ENCODE measurements at places on chromosomes 16 and 17.

GRCh38 chr17:79728908-79729471 lies 1.8 kb upstream of the ENPP7 start:
- no peak for DNase-seq

GRCh38 chr16:77943801-77944200 lies 78.5 kb upstream of the CLEC3A start:
- no peak for DNase-seq

DNA sequence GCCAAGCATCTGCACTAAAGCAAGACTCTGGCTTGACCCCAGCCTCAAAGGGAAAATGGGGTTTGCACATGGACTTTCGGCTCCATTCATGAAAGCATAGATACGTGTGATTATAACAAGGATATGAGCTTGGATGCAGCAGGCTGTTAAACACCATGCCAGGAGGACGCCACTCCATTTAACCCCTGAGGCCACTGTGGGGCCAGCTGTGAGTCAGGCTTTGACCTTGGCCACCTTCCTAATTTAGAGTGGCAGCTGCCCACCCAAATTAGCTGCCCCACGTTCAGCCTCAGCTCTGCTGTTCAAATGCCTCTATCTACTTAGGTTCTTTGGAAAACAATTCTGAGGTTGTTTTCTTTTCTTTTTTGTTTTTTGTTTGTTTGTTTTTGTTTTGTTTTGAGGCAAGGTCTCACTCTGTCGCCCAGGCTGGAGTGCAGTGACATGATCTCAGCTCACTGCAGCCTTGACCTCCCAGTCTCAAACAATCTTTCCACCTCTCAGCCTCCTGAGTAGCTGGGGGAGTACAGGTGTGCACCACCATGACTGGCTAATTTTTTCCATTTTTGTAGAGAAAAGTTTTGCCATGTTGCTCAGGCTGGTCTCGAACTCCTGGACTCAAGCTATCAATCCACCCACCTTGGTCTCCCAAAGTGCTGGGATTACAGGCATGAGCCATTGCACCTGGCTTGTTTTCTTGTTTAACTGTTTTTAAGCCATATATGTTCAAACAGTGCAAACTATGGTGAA lies 23.2 kb upstream of the KIFC3 start:
- DNase-seq = no peak

- DNase-seq = no peak
Measured at GRCh38 chr16:57916735-57917438, 54.0 kb downstream of the CNGB1 start.

- no peak for DNase-seq
Measured at GRCh38 chr17:1758807-1759206, 3.1 kb upstream of the SERPINF1 start.

DNA sequence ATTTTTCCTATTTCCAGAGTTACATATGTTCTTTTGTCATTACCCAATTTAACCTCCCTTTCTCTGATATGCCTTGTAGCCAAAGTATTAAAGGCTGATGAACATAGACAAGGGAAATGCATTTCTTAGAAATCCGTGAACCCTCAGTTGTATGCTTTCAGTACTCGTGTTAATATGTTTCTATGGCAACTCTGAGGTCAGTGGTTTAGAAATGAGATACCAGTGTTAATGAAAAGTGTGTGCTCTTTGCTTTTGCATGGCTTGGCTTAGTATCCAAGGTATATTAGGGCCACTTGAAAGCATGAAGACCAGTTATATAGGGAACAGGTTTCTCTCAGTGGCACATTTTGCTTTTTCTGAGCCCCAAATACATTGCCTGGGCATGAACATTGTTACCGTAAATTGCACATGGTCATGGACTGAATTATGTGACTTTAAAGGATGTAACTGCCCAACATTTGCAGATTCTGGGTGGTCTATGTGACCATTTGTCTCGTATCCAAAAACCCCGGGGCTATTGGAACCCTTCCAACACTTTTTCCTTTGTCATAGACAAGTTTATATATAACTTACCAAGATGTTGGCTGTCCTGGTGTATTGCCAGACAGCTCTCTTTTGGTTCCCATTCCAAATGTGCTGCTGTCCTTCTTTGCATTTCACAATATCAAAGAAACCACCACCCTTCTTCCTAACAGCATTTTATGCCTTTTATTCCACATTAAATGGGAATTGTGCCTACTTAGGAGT lies 17.5 kb downstream of the ABHD15 start:
- DNase-seq = no peak

DNA sequence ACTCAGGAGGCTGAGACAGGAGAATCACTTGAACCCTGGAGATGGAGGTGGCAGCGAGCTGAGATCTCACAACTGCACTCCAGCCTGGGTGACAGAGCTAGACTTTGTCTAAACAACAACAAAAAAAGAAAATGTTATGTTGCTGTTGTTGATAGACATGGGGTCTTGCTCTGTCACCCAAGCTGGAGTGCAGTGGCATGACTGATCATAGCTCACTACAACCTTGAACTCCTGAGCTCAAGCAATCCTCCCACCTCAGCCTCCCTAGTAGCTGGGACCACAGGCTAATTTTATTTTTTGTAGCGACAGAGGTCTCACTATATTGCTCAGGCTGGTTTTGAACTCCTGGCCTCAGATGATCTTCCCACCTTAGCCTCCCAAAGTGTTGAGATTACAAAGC lies 20.0 kb downstream of the FBXO47 start:
- no peak for DNase-seq

- DNase-seq = no peak
Measured at GRCh38 chr16:66578651-66579531, at the start of gene CMTM2. TSS of gene CMTM2 (plus strand) at chr16:66579463. CDS start at chr16:66579608, 145 bp downstream.

GRCh38 chr17:75301049-75301448 lies 11.8 kb upstream of the SLC25A19 start:
- DNase-seq = no peak

DNA sequence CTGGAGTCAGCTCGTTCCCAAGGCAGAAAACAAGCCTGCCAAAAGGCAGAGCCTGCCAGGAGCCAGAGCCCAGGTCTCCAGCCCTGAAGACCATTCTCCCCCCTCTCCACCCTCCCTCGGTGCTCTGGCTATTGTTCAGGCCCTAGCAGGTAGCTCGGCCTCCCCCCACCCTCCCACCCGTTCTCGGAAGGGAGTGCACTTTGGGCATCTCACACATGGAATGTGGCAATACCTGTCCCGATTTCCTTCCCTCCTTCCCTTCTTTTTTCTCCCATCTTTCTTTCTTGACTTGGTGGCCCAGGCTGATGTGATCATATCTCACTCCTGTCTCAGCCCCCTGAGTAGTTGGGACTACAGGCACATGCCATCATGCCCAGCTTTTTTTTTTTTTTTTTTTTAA lies 12.4 kb downstream of the CNGB1 start:
- DNase-seq = no peak

DNA sequence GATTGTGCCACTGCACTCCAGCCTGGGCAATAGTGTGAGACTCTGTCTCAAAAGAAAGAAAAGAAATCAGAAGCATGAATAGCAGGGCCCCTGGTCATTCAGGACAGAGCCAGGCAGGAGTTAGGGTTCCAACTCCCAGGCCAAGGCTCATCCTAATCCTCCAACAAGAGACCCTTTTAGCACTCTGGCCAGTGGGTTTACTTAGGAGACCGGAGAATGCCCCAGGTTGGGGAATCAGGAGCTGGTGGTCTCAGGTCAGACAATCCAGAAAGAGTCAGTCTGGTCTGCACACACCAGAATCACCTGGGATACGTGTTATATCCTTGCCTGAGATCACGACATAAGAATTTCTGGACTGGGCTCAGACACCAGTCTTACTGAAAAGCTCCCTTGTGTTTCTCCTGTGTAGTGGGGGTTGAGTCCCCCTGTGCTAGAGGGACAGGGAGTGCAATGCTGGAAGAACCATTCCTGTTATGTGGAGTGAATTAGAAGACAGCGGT lies 48.7 kb downstream of the CCDC42 start:
- no peak for DNase-seq

DNA sequence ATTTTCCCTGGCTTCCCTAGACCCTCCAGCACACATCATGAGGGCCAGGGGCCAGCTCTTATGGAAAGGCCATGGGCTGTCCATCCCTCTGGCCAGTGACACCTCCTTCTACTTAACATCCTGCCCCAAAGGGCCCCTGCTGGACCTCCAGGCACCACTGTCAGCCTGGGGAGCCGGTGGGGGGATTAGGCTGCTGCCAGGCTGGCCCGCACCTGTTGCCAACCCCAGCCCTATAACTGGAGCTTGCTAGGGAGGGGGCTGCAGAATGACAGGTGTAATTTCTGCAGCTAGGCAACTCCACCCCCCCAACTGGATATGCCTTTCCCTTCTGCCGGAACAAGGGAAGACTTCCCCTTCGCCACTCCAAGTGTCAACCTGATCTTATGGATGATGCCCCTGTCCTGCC lies 12.5 kb downstream of the RARA start:
- no peak for DNase-seq

GRCh38 chr16:77946823-77947222 lies 75.5 kb upstream of the CLEC3A start:
- DNase-seq = no peak

DNA sequence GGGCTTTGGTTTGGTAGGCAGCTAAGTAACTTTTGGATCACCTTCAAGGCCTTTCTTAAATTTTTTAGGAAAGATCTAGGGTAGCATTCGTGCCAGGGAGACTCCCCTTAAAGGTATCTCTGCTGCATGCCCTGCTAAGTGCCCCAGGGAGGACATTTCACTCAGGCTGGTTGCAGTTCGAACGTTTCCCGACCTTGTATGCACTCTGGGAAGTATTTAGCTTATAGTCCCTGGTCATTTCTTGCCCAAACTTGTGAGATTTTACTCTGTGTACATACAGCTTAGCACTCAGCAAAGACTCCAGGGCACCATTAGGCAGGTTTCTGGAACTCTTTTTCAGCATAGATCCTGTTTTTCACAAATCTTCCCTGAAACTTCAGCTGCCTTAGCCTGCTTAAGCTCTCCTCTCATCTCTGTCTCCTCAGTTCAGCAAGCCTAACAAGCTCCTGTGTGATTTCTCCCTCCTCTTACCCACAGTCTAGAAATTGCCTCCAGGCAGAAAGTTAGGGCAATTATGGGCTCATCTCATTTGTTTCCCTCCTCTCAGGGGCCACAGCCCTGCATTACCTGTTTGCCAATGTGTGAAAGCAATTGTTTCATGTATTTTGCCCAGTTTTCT lies 84.6 kb downstream of the MRTFB start:
- DNase-seq = no peak

DNA sequence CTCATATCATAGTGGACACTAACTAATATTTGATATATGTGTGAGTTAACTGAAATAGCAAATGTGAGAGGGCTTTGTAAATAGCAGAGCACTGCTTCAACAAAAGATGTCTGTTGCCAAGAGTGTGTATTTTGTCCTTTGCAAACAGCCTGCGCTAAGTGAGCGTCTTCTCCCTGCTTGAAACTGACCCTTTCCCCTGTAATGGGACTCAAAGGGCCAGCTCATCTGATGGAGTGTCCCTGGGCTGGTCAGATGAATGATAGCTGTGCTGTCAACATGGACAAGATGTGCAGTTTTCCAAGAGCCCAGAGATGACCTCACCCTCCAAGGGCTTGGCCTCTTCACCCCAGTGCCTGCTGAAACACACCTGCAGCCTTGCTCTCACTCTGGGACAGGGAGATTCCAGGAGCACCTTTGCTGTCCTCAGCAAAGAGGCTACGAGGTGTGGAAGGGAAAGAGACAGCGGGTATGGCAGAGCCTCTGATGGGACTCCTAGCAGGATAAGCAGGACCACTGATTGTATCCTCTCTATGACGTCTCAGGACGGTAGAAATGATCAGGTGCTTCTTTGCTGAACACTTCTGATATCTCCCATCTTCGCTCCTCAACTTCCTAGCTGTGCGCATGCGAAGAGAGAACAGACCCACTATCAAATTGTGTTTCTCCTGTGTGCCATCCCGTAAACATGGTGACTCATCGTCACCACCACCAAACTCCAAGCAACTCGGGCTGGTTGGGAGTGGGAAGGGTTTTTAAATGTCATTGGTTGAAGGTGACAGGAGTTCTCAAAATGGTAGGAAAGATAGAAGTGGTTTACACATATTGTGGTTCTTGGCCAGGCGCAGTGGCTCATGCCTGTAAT lies 35.8 kb upstream of the TBX2 start:
- DNase-seq = no peak

GRCh38 chr17:50465635-50466034 lies 3.0 kb downstream of the CHAD start:
- DNase-seq = no peak

GRCh38 chr17:41901646-41902045 lies 17.1 kb downstream of the ACLY start:
- no peak for DNase-seq

GRCh38 chr17:58734040-58734439 lies 21.6 kb upstream of the PPM1E start:
- DNase-seq = no peak

- no peak for DNase-seq
Measured at GRCh38 chr16:85534536-85535351, 78.4 kb upstream of the GSE1 start.

- DNase-seq = no peak
Measured at GRCh38 chr17:57727630-57728175, 17.4 kb downstream of the CCDC182 start.

GRCh38 chr17:1643293-1643998 lies 2.1 kb downstream of the SCARF1 start:
- DNase-seq = peak; percentile 35

DNA sequence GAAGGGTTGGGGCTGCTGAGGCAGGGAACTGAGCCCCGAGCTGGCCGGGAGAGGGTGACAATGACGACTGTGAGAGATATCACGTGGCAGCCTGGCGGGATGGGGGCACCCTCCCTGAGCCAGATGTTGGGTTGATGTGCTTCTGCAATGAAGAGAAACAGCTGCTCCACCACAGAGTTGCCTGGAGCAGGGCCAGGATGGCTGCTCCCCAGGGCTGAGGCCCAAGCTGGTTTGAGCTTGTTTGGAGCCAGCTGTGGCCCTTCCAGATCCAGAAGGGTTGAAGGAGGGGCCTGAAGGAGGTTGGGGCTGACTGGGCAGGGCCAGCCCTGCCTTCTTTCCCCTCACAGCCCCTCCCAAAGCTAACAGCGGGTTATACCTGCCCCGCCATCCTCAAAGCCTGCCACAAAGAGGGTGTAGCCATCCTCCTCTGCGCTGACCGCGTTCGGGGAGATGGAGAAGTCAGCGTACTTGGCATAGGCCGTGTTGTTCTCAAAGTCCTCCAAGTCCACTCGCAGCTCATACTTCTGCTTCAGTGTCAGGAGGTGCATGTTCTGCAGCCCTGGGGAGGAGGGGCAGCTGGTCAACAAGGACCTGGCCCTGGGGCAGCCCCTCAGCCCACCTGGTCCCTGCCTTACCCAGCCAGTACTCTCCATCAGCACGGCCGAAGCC lies 2.1 kb downstream of the MFAP4 start:
- DNase-seq = peak; percentile 79

DNA sequence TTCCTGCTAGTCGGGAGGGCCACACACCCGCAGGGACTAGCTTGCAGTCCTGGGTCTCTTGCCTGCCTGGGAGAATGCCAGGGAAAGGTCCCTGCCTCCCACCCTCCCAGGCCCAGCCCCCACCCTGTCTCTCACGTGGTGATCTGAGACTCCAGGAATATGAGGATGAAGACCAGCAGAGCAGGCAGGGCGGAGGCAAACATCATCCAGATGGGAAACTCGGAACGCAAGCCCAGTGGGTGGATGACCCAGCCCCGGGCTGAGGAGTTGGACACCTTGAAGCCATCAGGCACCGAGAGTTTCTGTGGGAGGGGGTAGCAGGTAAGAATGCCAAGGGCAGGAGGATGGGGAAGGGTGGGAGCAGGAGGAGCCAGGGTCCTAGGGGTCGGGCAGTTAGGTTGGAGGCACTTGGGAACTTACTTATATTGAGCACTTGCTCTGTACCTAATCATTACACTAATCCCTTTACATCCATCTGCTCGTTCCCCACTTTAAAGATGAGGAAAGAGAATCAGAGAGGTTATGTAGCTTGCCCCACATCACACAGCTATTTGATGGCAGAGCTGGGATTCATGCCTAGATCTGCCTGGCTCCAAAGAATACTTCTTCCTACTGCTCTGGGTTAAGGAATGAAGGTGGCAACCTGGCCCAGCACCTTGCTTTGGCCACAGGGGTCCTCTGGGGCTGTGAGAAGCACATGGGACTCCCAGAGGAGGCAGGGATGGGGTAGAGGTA lies 13.4 kb downstream of the SLC4A1 start:
- DNase-seq = no peak

Measured in hematopoietic multipotent progenitor cell treated with erythropoietin and hydrocortisone succinate and interleukin-3 and kit ligand, for 15 days (in vitro differentiated cells).